ENCODE measurements at places on chromosomes 13 and 19.

DNA sequence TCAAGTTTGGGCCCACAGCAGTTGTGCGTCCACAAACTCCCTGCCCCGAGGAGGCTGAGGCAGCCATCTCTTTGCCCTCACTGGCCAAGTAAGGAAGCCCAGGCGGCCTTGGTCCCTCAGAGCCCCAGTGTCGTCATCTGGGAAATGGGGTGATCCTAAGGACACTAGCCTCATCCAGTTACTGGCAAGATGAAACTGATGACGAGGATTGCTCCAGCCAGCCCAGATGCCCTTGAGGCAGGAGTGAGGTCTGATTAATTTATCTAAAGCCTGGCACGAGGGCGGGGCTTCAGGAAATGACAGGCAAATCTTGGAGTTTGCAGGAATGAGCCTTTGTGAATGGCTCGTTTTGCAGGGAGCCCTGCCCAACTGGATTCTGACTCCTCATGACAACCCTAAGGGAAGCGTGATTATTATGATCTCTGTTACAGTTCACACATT lies 5.6 kb downstream of the LIPE start:
- no peak for DNase-seq

- no peak for DNase-seq
Observed at GRCh38 chr19:30326393-30326710, 45.8 kb upstream of the ZNF536 start.

- DNase-seq = no peak
Observed at GRCh38 chr13:40136896-40137295, 481.4 kb downstream of the COG6 start.

GRCh38 chr19:2003874-2004273 lies 11.6 kb downstream of the BTBD2 start:
- DNase-seq = no peak

- peak; percentile 21 for DNase-seq
Observed at GRCh38 chr13:87677496-87678371, 6.6 kb downstream of the SLITRK5 start.

GRCh38 chr13:26923824-26924605 lies 163.4 kb upstream of the GPR12 start:
- no peak for DNase-seq

- DNase-seq = no peak
Observed at GRCh38 chr19:13064092-13064489, 38.6 kb downstream of the LYL1 start.
